Cerebellar cortex (tissue), 1 donor: ENCODE measurements at places on chromosomes 6 and 20.

- no peak for DNase-seq
Measured at GRCh38 chr6:142306736-142307135, 4.9 kb downstream of the ADGRG6 start.

DNA sequence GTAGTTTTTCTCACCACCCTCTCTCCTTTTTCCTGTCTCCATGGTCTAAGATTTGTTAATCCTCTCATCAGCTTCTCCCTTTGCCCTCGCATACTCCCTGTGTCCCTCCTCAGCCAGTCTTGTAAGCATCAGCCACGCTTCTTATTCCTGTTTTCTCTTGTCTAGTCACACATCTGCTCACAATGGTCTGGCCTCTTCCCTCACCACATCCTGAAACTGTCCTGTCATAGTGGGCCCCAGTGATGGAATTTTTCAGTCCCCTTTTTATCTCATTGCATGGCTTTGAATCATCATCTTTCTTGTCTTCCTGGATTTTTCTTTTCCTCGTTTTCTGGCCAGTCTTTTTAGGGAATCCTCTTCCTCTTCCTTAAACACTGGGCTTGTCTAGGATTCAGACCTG lies 57.2 kb downstream of the GFRA4 start:
- DNase-seq = no peak

GRCh38 chr6:32060966-32061655 lies 22.9 kb downstream of the CYP21A2 start:
- no peak for DNase-seq

DNA sequence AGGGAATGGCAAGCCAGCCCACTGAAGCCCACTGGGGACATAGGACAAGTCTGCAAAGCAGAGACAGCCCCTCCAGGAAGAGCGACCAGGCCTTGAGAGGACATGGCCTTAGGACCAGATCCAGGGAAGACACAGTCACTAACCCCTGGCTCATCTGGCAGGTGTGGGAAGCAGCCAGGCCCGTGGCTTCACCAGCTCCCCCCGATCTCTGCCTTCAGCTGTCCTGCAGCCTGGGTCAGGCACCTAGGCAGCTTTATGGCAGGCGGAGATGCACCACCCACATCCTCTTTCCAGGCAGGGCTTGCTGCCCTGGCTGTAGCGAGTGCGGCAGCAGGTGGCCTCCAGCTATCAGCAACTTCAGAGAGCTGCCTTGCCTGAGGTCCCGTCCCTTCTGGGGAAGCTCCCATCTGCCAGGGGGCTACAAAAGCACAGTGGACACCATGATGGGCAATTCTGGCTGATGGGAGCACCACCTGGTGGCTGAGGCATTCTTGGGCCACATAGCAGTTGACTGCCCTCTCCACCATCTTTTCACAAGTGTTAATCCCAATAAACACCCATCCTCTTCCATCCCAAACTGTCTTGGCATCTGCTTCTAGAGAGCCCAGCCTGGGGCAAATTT lies 85.8 kb downstream of the DZANK1 start:
- no peak for DNase-seq

- DNase-seq = no peak
Measured at GRCh38 chr6:155004576-155005372, 9.7 kb downstream of the TIAM2 start.

- DNase-seq = no peak
Measured at GRCh38 chr6:168061269-168062210, 17.5 kb downstream of the FRMD1 start.

- DNase-seq = no peak
Measured at GRCh38 chr20:49268600-49269365, 9.1 kb downstream of the ZNFX1 start.

DNA sequence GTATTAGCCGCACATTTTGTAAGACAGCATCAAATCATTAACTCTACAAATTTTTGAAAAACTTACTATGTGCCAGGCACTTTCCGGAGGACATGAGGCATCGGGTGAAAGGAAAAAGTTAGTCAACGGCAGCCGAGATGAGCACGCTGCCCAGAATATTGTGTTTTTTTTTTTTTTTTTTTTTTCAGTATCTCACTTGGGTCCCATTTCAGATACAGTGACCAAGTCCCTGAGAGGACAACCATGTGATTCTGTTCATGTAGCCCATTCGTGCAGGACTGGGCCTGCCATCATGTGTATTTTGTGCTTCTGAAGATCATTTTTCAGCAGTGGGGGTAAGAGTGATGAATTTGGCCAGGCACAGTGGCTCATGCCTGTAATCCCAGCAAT lies 1.3 kb downstream of the SLA2 start:
- DNase-seq = no peak

DNA sequence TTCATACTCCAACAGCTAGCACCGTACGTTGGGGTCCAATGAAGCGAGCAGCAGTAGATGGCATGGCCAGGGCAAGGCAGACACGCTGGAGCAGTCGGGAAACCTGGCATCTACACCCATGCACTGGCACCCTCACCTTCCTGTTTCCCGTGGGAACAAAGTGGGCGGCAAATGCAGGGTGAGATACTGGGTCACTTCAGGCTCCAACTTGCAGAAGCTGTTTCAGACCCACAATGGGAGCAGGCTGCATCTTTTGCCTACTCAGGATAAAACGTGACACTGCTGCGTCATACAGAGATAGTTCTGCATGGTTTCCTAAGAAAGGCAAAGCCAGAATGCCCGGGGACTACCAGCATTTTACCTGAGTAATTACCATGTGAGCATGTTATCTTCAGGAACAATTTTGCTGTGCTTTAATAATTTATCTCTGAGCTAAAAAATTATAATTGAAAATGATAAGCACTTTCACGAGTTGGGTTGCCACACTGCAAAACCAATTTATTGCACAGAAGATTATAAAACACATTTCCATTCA lies 10.9 kb upstream of the CD93 start:
- DNase-seq = no peak

GRCh38 chr6:166097914-166098522 lies 69.6 kb downstream of the TBXT start:
- peak; percentile 80 for DNase-seq
